ENCODE measurements at places on chromosomes 12 and 14.

- peak; percentile 14 for DNase-seq
These were observed 9.1 kb downstream of the OR6S1 start for GRCh38 chr14:20632448-20632830.

DNA sequence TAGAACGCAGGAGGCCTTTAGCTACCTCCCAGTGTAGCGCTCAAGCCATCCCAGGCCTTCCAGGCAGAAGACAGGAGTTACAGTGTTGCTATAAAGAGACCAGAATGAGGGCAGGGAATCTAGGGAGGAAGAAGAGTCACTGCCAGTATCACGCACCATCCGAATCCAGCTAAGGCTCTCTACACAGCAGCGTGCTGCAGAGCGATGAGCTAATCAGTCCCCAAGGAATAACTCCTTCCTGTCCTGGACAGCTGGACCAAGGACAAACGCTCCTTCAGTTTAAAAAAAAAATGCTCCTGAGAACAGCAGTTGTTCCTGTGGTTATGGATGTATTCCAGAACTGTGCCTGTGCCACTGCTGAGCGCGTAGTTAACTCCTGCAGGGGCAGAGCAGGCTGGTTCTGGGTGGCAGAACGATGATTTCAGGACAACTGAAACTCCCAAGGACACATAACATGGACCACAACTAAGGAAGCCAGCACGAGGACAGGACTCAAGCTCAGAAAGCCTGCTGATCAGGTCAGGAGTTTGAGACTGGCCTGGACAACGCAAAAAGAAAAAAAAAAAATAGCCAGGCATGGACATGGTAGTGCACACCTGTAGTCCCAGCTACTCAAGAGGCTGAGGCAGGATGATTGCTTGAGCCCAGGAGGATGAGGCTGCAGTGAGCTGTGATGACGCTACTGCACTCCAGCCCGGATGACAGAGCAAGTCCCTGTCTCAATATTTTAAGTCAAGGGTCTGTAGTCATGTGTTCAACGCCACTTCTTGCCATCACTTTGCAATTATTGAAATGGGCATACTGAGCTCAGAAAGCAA is 2.6 kb downstream of the IFFO1 start:
- DNase-seq: no peak

DNA sequence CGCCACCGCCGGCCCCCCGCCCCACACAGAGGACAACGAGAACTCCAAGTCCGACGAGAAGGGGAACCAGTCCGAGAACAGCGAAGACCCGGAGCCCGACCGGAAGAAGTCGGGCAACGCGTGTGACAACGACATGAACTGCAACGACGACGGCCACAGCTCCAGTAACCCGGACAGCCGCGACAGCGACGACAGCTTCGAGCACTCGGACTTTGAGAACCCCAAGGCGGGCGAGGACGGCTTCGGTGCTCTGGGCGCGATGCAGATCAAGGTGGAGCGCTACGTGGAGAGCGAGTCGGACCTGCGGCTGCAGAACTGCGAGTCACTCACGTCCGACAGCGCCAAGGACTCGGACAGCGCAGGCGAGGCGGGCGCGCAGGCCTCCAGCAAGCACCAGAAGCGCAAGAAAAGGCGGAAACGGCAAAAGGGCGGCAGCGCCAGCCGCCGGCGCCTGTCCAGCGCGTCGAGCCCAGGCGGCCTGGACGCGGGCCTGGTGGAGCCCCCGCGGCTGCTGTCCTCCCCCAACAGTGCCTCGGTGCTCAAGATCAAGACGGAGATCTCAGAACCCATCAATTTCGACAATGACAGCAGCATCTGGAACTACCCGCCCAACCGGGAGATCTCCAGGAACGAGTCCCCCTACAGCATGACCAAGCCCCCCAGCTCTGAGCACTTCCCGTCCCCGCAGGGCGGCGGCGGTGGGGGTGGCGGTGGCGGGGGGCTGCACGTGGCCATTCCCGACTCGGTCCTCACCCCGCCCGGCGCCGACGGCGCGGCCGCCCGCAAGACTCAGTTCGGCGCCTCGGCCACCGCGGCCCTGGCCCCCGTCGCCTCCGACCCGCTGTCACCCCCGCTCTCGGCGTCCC is 150.9 kb downstream of the EGLN3 start:
- no peak for DNase-seq

DNA sequence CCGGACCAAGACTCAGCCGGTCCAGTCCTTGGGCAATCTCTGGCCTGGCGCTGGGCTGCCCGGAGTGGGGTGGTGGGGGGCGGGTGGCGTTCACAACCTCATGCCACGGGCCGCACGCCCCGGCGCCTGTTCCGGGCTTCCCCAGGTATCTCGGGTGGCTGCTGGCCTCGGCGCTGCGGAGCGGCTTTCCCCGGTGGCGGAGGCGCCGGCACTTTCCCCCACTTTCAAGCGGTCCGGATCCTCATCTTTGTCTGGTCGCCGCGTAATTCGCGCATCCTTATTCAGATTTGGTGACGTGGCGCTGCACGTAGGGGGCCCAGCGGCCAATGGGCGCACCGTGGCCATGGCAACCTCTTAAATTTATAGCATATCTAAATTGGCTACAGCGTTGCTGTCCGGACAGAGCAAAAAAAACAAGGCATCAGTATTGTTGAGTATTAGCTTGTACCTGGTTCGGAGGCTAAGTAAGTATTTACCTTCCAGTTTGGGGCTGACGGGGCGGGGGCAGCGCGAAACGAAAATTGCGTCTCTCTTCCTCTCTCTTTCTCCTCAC is at the start of gene LHX5:
Gene LHX5 (minus strand): TSS at position 253 of the 553 bp plus-strand sequence. CDS start 373 bp downstream, outside the sequence.
- no peak for DNase-seq

- DNase-seq: no peak
These were observed 119.3 kb upstream of the OVCH1 start for GRCh38 chr12:29616664-29617406.

DNA sequence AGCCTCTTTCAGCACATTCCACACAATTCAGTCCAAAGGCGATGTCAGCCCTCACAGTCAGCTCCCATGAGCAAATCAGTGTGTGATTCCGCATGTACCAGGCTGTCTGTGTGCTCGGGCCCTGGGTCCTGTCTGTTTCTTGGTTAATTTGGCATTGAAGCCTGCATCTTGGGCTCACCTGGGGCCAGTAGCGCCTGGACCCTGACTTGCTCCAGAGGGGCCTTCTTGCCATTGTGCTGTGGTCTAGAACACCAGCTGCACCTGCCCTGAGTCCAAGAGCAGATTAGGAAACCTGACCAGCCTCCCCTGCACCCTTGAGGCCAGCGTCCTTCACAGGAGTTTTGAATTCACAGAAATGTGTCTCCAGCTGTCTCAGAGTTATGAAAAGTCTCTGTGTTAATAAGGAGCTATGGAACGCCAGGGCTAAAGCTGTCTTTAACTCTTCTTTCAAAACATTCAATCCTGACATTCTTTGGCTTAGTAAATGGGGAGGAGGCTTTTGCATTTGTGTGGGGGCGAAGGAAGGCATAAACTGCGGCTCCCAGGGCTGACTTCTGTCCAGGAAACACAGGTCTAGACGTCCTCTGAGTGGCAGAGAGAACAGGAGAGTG is 102.2 kb downstream of the ARF6 start:
- DNase-seq: no peak

DNA sequence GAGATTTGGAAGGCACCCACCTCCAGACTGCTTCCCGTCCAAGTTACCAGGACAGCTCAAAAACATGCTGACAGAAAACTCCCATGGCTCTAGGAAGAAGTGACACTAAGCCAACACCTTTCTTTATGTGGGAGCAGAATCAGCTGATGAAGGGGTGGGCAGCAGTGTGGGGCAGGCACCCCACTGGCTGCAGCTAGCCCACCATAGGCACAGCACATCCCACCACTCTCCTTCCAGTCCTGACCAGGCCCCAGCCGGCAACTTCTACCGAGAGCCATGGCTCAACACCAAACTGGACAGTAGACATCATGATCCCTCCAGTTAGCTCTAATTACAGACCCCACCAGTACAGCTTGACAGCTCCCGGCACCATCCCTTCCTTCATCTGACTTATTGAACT is 45.0 kb downstream of the SH2B3 start:
- no peak for DNase-seq

GRCh38 chr12:42716491-42716891 is 126.9 kb upstream of the PRICKLE1 start:
- no peak for DNase-seq

DNA sequence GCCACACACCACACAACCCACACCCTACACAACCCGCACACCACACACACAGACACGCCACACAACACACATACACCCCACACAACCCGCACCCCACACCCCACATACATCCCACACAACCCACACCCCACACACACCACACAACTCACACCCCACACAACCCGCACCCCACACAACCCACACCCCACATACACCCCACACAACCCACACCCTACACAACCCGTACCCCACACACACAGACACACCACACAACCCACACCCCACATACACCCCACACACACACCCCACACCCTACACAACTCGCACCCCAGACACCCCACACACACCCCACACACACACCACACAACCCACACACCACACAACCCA is 78.5 kb downstream of the NOC4L start:
- no peak for DNase-seq

DNA sequence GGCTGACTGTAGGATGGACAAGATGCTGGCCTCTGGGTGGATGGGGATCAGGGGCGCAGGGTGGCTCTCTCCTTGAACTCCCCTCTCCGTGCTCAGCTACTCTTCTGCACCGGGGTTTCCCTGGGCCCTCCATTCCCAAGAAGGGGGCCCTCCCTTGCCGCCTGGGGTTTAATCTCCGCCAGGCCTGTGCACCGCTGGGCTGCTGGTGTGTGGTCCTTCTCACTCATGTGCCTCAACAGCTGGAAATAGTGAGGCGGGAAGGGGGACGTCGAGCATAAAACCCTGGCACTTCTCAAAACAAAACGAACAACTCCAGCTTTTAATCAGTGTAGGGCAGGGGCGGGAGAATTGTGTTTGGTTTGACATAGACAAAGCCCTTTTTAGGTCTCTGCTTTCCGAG is 19.0 kb upstream of the SMOC1 start:
- no peak for DNase-seq

DNA sequence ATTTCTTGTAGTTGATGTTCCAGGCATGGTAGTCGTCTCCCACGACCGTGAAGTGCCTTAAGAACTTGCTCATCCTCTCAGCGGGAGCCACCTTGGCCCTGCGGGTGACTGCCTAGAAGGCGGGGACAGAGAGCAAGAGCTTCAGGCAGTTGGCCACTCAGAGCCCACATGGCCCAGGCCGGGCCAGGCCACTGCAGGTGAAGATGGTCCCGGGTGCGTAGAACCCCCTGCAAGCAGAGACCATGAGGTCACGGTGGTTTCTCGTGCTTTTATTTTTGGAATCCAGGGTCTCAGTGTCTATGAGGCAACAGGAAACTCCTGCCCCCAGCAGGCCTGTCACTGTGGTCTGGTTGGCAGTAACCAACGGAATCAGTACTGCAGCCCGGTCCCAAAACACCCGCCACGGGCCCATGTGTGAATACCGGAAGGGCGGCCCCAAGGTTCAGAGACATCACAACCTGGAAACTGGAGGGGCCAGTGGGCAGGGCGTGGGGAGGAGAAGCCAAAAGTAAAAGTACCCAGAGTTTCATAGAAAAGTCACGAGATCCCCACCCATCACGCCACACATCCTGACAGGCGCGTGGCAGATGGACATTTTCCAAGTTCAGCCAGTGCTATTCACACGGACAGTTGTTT is 27.5 kb downstream of the HVCN1 start:
- no peak for DNase-seq

DNA sequence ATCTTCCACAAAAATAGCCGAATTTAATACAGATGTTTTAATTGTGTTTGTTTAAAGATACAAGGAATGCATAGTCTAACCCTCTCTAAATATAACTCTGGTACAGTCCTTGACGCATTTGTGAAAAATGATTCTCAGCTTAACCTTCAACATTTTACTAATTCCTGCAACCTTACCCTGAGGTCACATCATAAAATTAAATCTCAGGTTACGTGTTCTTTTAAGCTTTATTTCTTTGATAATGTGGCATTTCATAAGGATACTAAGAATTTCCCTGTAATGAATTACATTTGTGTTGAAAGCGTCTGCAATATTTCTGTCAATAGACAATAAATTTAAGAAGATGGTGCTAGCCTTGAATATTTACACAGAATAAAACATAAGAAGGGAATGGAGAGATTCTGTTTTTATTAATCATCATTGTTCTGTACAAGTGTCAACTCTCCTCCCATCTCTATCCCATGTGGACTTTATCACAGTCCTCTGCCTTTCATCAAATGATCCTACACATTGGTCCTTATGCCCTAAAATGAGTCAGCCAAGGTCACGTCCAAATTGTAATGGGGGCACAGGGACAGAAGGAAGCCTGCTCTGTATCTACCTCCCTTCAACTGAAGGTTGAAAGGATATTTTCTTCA is 769.3 kb upstream of the FLRT2 start:
- no peak for DNase-seq

- no peak for DNase-seq
These were observed 155.8 kb upstream of the ATP2B1 start for GRCh38 chr12:89864411-89864810.

GRCh38 chr12:120399531-120399930 is 30.6 kb upstream of the MSI1 start:
- no peak for DNase-seq

- no peak for DNase-seq
These were observed 25.2 kb downstream of the PLEKHA5 start for GRCh38 chr12:19154686-19155085.

GRCh38 chr12:112564160-112564784 is 145.5 kb downstream of the PTPN11 start:
- no peak for DNase-seq

- DNase-seq: no peak
These were observed 34.5 kb downstream of the TM7SF3 start for GRCh38 chr12:26979733-26980132.

DNA sequence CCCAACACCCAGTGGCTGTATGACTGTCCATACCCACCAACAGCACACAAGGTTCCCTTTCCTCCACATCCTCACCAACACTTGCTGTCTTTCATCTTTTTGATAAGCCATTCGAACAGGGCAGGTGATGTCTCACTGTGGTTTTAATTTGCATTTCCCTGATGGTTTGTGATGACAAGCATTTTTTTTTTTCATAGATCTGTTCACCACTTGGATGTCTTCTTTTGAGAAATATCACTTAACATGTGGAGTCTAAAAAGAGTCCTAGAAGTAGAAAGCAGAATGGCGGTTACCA is 198.1 kb upstream of the DIO3 start:
- DNase-seq: no peak

- no peak for DNase-seq
These were observed 16.1 kb downstream of the AICDA start for GRCh38 chr12:8596561-8596960.

- no peak for DNase-seq
These were observed 34.1 kb downstream of the CHST11 start for GRCh38 chr12:104490850-104491249.

GRCh38 chr12:51025338-51025835 is 797 bp downstream of the SLC11A2 start:
- no peak for DNase-seq

- DNase-seq: no peak
These were observed 6.9 kb downstream of the MGAT4C start for GRCh38 chr12:86249276-86249675.

DNA sequence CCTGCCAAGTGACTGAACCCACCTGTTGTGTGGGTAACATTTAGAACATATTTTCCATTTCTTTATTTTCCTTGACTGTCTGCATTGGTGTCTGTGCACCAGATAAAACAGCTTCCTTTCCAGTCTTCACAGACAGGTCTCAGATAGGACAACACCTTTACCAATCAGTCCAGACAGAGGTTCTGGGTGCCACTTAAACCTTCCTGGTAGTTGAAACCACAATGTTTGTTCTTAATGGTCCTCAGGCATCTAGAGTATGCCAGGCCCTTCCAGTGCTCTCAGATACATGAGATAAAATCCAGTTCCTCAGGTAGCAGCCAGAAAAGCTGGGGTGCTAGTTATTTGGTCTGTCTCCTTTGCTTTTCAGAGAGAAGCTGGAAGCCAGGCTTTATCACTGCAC is 7.0 kb upstream of the CLEC2D start:
- no peak for DNase-seq
